ENCODE measurements at places on chromosomes 5 and 9.

- H3K4me3 ChIP-seq = no peak overlapping the region
- no peak overlapping the region for H3K27ac ChIP-seq
- no peaks in the 10 kb centered on the region for H3K27me3 ChIP-seq
- no peaks in the 10 kb centered on the region for H3K36me3 ChIP-seq
- DNase-seq = no peak
- no peaks in the 10 kb centered on the region for H3K4me1 ChIP-seq
These were observed 135.4 kb downstream of the WDR41 start for GRCh38 chr5:77356740-77357139.

DNA sequence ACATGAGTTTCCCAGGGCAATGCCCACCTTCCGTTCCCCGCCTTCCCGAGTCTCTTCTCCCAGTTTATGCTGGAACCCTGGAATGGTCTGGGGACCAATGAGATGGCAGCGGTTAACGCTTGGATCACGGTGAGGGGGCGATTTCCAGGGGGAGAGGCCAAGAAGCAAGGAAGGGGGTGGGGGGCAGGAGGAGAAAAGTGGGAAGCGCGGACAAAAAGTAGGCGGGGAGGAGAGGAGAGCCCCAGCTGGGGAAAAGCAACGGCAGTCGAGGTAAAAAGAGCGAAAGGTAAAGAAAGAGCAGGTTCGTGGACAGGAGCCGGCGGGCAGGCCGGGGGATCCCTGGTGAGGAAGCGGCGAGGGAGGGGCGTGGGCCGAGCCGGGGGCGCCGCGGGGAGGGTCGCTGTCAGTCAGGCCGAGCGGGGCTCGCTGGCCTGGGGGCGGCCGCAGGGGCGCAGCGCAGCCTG lies 508 bp upstream of the SNCAIP start:
- no peak for DNase-seq
- no peak overlapping the region for H3K4me3 ChIP-seq
- no peak overlapping the region for H3K27ac ChIP-seq
- peaks cover 10% of the 10 kb centered on the region for H3K27me3 ChIP-seq
- no peaks in the 10 kb centered on the region for H3K4me1 ChIP-seq

DNA sequence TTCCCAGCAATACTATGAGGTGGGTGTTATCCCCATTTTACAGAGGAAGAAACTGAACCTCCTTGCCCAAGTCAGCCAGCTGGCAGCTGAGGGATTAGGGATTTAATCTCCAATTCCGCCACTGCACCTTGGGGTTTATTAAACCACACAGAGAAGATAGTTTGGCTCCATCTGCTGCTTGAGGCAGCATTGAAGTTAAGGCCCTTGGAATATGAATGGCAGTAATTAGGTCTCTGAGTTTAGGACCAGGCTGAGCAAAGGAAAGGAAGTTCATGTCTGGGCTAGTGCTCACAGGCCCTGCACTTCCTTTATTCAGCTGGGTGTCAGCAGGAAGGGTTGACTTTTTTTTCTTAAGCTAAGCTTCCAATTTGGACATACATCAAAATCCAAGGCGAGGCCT lies 86.9 kb upstream of the GDNF start:
- no peaks in the 10 kb centered on the region for H3K4me1 ChIP-seq
- no peaks in the 10 kb centered on the region for H3K36me3 ChIP-seq
- H3K27me3 ChIP-seq = peaks cover 7% of the 10 kb centered on the region
- no peak overlapping the region for H3K27ac ChIP-seq
- DNase-seq = no peak

- no peaks in the 10 kb centered on the region for H3K27me3 ChIP-seq
- no peaks in the 10 kb centered on the region for H3K36me3 ChIP-seq
- no peak overlapping the region for H3K27ac ChIP-seq
- no peak for DNase-seq
- no peak overlapping the region for H3K4me3 ChIP-seq
- no peaks in the 10 kb centered on the region for H3K4me1 ChIP-seq
These were observed 9.7 kb upstream of the GPBP1 start for GRCh38 chr5:57164124-57164523.

DNA sequence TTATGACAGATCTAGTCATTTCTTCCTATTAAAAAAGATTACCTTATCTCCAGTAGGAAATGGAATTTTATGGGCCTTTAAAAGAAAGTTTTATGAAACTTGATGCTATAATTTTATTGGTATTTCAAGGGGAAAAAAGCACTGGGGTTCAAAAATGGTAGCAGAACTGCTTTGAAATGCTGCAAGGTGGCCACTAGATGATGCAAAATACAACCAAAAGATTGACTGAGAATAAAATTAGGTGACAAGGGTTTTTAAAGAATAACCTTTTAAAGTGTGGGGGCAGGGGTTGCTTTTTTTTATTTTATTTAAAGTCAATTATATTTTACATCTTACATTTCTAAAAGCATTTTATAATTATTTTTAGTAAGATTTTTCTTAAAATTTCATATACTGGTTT lies 61.7 kb downstream of the KLF9 start:
- H3K4me1 ChIP-seq = no peaks in the 10 kb centered on the region
- no peak overlapping the region for H3K27ac ChIP-seq
- no peaks in the 10 kb centered on the region for H3K27me3 ChIP-seq
- H3K36me3 ChIP-seq = peaks cover 3% of the 10 kb centered on the region
- no peak for DNase-seq

- no peak overlapping the region for H3K27ac ChIP-seq
- no peak for DNase-seq
- H3K36me3 ChIP-seq = no peaks in the 10 kb centered on the region
- no peak overlapping the region for H3K4me3 ChIP-seq
These were observed 2.9 kb downstream of the SEMA6A start for GRCh38 chr5:116571568-116572349.

GRCh38 chr5:531101-531748 lies 7.0 kb upstream of the SLC9A3 start:
- H3K4me1 ChIP-seq = no peaks in the 10 kb centered on the region
- no peak for DNase-seq
- H3K27me3 ChIP-seq = no peaks in the 10 kb centered on the region
- no peak overlapping the region for H3K27ac ChIP-seq

- H3K27me3 ChIP-seq = no peaks in the 10 kb centered on the region
- no peaks in the 10 kb centered on the region for H3K4me1 ChIP-seq
- DNase-seq = no peak
- no peak overlapping the region for H3K4me3 ChIP-seq
- H3K27ac ChIP-seq = no peak overlapping the region
These were observed 145.7 kb upstream of the TRPC7 start for GRCh38 chr5:136511046-136511445.

DNA sequence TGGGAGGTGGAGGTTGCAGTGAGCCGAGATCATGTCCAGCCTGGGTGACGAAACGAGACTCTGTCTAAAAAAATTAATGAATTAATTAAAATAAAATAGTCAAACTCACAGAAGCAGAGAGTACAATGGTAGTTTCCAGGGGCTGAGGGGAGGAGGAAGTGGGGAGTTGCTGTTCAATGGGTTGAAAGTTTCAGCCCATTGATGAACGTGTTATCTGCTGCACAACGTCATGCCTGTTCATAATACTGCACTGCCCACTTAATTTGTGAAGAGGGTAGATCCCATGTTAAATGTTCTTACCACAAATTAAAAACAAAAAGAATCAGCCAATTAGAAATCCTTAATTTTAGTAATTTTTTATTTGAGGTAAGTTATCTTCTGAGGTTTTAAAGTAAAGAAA lies 16.4 kb upstream of the RUFY1 start:
- H3K4me1 ChIP-seq = peaks cover 4% of the 10 kb centered on the region
- H3K36me3 ChIP-seq = no peaks in the 10 kb centered on the region
- no peak for DNase-seq
- H3K27ac ChIP-seq = no peak overlapping the region

DNA sequence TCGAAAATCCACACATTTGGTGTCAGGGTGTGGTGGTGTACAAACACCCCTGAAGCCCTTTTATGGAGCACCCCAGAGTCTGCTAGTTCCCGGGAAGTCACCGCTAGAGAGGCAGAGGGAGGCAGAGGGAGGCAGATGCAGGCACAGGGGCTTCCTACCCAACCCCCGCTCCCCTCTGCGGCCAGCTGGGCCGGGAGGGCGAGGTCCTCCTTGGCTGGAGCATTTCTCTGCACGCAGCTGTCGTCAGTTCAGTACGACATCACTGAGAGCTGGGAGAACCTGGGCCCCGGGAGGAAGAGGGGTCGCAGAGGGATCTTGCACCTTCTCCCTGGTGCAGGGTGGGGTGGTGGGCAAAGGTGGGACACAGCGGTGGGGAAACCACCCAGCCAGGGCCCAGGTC lies 15.8 kb upstream of the UBAC1 start:
- H3K27ac ChIP-seq = no peak overlapping the region
- no peak overlapping the region for H3K4me3 ChIP-seq
- DNase-seq = no peak
- peaks cover 8% of the 10 kb centered on the region for H3K4me1 ChIP-seq
- H3K36me3 ChIP-seq = no peaks in the 10 kb centered on the region

- no peak for DNase-seq
- no peak overlapping the region for H3K27ac ChIP-seq
- no peaks in the 10 kb centered on the region for H3K4me1 ChIP-seq
- no peaks in the 10 kb centered on the region for H3K36me3 ChIP-seq
These were observed 998.4 kb upstream of the CTNND2 start for GRCh38 chr5:12902611-12903010.

DNA sequence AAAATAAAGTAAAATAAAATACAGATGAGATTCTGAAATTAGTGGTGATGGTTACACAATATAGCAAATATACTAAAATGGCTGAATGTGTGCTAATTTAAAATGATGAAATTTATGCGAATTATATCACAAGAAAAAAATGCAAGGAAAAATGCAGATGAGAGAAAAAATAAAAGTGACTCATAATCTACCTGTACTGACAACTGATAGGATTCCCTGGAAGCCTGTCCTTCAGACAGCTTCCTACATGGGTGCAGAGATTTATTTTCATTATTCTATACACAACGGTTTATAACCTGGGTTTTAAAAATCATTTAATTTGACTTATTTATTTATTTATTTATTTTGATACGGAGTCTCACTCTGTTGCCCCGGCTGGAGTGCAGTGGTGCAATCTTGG lies 5.8 kb upstream of the NCS1 start:
- peaks cover 14% of the 10 kb centered on the region for H3K27me3 ChIP-seq
- H3K4me1 ChIP-seq = no peaks in the 10 kb centered on the region
- no peaks in the 10 kb centered on the region for H3K36me3 ChIP-seq
- DNase-seq = no peak
- no peak overlapping the region for H3K4me3 ChIP-seq

GRCh38 chr9:29339387-29339786 lies 1766.1 kb upstream of the C9orf72 start:
- H3K4me3 ChIP-seq = no peak overlapping the region
- no peaks in the 10 kb centered on the region for H3K27me3 ChIP-seq
- no peaks in the 10 kb centered on the region for H3K36me3 ChIP-seq
- H3K27ac ChIP-seq = no peak overlapping the region
- no peak for DNase-seq
- no peaks in the 10 kb centered on the region for H3K4me1 ChIP-seq
